ENCODE measurements at places on chromosomes 7 and 10.

DNA sequence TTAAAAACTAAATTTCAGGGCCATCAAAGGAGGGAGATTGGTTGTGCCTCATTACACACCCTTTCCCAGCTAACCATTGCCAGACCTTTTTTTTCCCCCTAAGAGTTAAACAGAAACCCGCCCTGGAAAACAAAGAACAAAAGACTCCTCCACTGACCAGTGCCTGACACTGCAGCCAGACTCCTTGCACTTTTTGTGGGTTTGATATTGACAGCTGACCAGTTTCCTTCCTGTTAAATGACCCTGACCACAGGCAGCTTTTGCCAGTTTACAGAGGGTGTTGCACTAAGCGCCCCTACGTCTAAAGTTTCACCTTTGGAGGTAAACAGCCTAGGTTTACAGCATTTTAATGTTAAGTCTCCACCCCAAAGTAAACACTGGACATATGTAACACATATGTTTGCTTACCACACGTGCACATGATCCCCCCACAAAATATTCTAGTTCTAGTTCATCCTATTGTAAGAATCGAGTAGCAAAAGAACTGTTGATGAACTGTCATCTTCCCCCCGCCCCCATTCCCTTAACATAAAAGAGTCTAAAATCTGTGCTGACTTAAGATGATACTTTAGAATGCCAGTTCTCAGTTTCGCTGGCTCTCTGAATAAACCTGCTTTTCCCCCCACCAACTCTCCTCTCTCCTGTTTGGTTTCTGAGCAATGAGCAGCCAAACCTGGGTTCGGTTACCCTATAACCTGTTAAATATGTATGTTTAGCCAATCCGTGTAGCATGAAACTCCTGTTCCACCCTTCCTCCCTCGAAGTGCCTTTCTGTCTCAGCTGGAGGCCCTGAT, 38.0 kb downstream of the FOXI2 start:
- no peak overlapping the region for H3K4me3 ChIP-seq
- no peak overlapping the region for H3K27ac ChIP-seq
- H3K27me3 ChIP-seq, result no peaks in the 10 kb centered on the region
- no peaks in the 10 kb centered on the region for H3K36me3 ChIP-seq
- no peak for DNase-seq

GRCh38 chr10:94027197-94027596, 33.5 kb downstream of the PLCE1 start:
- H3K27me3 ChIP-seq, result no peaks in the 10 kb centered on the region
- no peaks in the 10 kb centered on the region for H3K36me3 ChIP-seq
- H3K27ac ChIP-seq, result no peak overlapping the region

GRCh38 chr10:30996481-30997005, 35.1 kb downstream of the ZNF438 start:
- no peak overlapping the region for H3K27ac ChIP-seq
- no peaks in the 10 kb centered on the region for H3K27me3 ChIP-seq
- H3K4me1 ChIP-seq, result peaks cover 20% of the 10 kb centered on the region
- no peak for DNase-seq
- no peak overlapping the region for H3K4me3 ChIP-seq
- peaks cover 14% of the 10 kb centered on the region for H3K36me3 ChIP-seq

DNA sequence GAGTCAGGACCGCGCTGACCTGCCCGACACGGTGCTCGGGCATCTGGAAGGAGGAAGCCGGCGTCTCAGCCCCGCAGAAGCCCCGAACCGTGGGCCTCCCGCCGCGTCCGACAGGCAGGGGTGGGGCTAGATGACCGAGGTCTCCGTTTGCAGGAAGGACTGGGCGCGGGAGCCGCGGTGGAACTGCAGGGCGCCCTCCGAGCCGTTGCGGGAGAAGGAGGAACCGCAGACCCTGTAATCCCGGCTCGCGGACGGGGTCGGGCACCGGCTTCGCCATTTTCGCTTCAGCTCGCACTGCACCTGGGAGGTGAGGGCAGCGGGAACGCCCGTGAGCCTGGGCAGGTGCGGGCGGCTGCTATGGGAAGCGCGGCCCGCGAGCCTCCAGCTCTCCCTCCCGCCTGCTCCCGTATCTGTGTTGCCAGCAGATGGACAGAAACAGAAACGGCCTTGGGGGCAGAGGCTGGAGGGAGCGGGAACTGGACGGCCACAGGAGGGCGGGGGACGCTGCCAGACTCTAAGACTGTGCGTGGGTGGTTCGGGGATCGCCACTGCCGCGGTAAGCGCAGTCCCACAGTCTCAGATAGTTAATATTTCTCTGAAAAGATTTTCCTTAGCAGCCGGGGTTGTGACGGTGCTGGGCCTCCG, 114.1 kb downstream of the VIPR2 start:
- no peaks in the 10 kb centered on the region for H3K27me3 ChIP-seq
- no peaks in the 10 kb centered on the region for H3K36me3 ChIP-seq
- H3K27ac ChIP-seq, result no peak overlapping the region
- peaks cover 6% of the 10 kb centered on the region for H3K4me1 ChIP-seq
- DNase-seq, result peak; percentile 5
- peak overlapping the region; percentile 35 for H3K4me3 ChIP-seq

GRCh38 chr7:115851291-115851690, 179.3 kb downstream of the TFEC start:
- no peaks in the 10 kb centered on the region for H3K36me3 ChIP-seq
- no peak overlapping the region for H3K4me3 ChIP-seq
- no peak overlapping the region for H3K27ac ChIP-seq
- H3K4me1 ChIP-seq, result no peaks in the 10 kb centered on the region
- no peaks in the 10 kb centered on the region for H3K27me3 ChIP-seq

DNA sequence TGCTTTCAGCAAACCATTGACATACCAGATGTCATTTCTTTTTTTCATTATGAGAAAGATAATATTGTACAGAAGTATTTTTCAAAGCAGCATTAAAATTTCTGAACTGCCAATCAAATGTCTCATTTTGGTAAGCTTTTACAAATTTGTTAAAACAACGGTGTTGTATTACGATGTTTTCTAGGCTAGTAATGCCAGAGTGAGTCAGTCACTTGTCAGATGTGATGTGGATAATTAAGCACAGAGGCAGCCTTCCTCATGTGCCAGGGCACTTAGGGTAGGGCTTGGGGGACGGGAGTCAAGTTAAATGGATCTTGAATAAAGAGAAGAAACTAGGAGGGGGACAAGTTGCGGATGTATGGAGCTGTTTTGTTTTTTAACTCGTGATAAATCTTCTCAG, 10.1 kb downstream of the PSTK start:
- DNase-seq, result no peak
- peak overlapping the region; percentile 2 for H3K27ac ChIP-seq
- H3K4me1 ChIP-seq, result no peaks in the 10 kb centered on the region

GRCh38 chr10:52383088-52383487, 69.0 kb downstream of the DKK1 start:
- H3K4me3 ChIP-seq, result no peak overlapping the region
- no peak for DNase-seq
- no peaks in the 10 kb centered on the region for H3K27me3 ChIP-seq
- no peaks in the 10 kb centered on the region for H3K4me1 ChIP-seq
- no peak overlapping the region for H3K27ac ChIP-seq

- DNase-seq, result no peak
- H3K4me1 ChIP-seq, result no peaks in the 10 kb centered on the region
- H3K27me3 ChIP-seq, result no peaks in the 10 kb centered on the region
- no peak overlapping the region for H3K4me3 ChIP-seq
- H3K36me3 ChIP-seq, result no peaks in the 10 kb centered on the region
These were observed 642.5 kb downstream of the ACTR3B start for GRCh38 chr7:153401795-153402720.

DNA sequence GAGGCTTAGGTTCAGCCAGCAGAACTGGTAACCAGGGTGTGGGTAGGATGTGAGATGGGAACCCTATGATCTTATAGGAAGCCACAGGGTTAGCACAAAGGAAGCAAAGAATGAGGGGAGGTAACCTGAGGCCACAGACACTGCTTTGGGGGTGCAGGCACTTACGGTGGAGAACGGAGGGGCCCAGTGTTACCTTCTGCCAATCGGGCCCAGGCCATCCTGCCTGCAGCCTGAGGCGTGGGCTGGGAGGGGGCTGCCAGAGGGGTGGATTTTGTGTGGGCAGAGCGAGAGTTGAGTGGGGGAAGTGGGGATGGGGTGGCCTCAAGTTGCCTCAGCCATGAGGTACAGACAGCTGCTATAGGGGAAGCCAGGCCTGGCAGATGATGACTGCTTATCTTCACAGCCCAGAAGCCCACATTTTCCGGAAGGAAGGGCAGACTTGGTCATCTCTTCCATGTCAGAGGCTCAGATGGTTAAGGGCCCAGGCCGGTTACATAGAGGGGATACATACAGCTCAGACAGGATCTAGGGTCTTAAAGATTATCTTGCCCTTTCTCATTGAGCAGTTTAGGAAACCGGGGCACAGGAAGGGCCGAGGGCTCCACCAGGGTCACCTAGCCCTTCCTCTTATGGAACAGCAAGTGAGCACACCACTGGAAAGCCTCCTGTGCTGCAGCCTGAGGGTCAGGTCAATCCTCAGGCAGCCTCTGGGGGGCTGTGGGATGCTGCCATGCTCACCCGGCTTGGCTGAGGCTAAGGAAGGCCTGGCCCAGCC, 24.4 kb upstream of the VSIR start:
- no peaks in the 10 kb centered on the region for H3K4me1 ChIP-seq
- no peak overlapping the region for H3K4me3 ChIP-seq
- H3K27me3 ChIP-seq, result no peaks in the 10 kb centered on the region
- H3K36me3 ChIP-seq, result no peaks in the 10 kb centered on the region
- no peak overlapping the region for H3K27ac ChIP-seq
- no peak for DNase-seq

DNA sequence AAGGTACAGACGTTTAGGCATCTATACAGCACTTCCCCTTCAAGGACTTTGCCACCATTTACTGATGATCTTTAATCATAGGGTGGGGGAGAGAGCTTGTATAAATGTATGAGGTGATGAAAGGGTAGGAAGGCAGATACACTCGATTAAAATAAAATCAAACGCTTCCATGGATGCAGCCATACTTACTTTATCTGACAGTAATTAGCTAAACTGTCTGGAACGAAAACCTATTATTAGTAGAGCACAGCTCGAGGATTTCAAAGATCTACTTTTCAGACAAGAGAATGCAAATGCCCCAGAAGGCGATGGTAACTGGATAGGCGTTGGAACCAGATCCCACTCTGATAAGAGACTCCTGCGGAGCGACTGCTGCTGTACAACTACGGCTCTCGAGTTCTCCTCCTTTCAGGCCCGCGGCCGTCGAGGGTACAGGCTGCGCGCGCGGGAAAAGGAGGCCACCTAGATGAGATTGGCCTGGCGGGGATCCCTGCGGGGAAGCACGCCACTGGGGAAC, 3.1 kb upstream of the NKX2-3 start:
- H3K27me3 ChIP-seq, result peaks cover 4% of the 10 kb centered on the region
- no peak for DNase-seq
- H3K27ac ChIP-seq, result no peak overlapping the region
- H3K4me1 ChIP-seq, result peaks cover 54% of the 10 kb centered on the region

DNA sequence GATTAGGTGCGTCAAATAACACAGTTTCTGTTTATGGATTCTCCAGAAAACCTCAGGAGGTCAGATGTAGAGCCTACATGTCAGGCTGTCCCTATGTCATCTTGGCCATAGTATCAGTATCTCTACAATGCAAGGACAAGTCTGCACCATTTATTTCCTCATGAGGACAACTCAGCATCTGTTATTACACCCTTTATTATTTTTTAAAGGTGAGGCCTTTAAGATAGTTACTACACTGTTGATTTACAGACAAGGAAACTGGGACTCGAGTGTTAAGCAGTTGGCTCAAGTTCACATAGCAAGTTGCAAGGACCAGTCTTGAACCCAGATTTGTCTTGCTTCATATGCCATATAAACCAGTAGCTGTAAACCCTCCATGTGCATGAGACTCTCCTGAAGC, 23.2 kb upstream of the PPA1 start:
- H3K36me3 ChIP-seq, result no peaks in the 10 kb centered on the region
- H3K27me3 ChIP-seq, result peaks cover 28% of the 10 kb centered on the region
- H3K4me1 ChIP-seq, result no peaks in the 10 kb centered on the region
- H3K27ac ChIP-seq, result peak overlapping the region; percentile 67
- H3K4me3 ChIP-seq, result no peak overlapping the region

DNA sequence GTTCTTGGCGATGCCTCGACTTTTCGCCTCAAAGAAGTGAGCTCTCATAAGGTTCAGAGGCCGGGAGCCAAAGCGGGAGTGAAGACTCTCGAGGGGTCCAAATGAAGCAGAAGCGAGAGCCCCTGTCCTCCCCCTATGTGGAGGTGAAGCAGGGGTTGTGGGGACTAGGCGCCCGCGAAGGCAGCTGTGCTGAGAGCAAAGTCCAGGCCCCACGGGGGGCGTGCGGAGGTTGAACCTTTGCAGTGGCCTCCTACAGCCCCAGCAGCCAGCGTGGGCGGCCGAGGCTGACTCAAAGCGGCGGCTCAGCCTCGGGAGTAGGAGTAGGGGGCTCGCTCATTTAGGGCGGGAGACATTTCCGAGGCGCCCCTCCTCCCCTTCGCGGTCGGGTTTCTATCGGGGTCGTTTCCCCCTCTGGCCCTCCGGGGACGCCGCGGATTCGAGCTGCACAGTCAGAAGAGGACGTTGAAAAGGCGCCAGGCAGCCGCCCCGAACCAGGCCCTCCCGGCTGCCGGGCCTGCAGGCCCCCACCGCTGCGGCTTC, 553 bp upstream of the ADD3 start:
- H3K27ac ChIP-seq, result peak overlapping the region; percentile 93
- H3K36me3 ChIP-seq, result no peaks in the 10 kb centered on the region
- DNase-seq, result no peak
- peak overlapping the region; percentile 87 for H3K4me3 ChIP-seq

- no peak for DNase-seq
- no peak overlapping the region for H3K27ac ChIP-seq
- no peaks in the 10 kb centered on the region for H3K36me3 ChIP-seq
These were observed 13.6 kb upstream of the LIPM start for GRCh38 chr10:88788924-88789323.

DNA sequence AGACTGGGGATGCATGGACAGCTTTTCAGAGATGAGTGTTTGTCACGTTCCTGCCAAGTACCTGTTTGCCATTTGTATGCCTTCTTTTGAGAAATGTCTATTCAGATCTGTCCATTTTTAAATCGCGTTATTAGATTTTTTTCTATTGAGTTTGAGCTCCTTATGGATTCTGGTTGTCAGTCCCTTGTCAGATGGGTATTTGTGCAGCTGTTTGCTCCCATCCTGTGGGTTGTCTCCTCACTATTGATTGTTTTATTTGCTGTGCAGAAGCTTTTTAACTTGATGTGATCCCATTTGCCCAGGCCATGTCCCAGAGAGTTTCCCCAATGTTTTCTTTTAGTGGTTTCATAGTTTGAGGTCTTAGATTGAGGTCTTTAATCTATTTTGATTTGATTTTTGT, 5.5 kb upstream of the PRKAR1B start:
- no peaks in the 10 kb centered on the region for H3K4me1 ChIP-seq
- H3K4me3 ChIP-seq, result no peak overlapping the region
- H3K27me3 ChIP-seq, result no peaks in the 10 kb centered on the region
- H3K27ac ChIP-seq, result no peak overlapping the region
- no peak for DNase-seq
